MM.1S (cell line): ENCODE measurements at places on chromosomes 3 and 15.
A peak's percentile ranks its signal among the peaks of the same experiment; 100 is the strongest.

- DNase-seq: no peak
These were observed at the start of gene GATA2 for GRCh38 chr3:128492671-128493569. GATA2 (minus strand) TSS chr3:128493201; CDS start chr3:128487031, 6,170 bp downstream.

DNA sequence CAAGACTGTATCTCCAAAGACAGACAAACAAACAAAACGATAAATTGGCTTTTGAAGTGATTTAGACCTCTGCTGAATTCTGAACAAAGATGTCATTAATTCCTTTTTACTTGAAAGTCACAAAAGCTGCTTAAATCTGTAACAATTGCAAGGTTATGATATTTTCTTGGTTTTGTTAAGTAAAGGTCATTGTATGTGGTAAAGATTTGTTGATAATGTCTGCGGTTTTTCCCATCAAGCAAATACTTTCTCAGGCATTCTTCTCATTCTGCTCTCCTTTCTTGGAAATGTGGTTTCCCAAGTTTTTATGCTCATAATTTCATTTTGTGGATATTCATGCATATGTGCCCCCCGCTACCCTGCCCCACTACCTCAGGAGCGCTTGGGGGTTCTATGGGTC is 116.5 kb downstream of the SLMAP start:
- no peak for DNase-seq

GRCh38 chr3:116833202-116833601 is 123.6 kb downstream of the TUSC7 start:
- DNase-seq: no peak

- DNase-seq: no peak
These were observed 272.0 kb downstream of the KLF13 start for GRCh38 chr15:31598620-31599019.

- peak; percentile 69 for DNase-seq
These were observed 61.9 kb downstream of the BTLA start for GRCh38 chr3:112437146-112438022.

- no peak for DNase-seq
These were observed 57.2 kb downstream of the NIPA2 start for GRCh38 chr15:22895465-22896190.

DNA sequence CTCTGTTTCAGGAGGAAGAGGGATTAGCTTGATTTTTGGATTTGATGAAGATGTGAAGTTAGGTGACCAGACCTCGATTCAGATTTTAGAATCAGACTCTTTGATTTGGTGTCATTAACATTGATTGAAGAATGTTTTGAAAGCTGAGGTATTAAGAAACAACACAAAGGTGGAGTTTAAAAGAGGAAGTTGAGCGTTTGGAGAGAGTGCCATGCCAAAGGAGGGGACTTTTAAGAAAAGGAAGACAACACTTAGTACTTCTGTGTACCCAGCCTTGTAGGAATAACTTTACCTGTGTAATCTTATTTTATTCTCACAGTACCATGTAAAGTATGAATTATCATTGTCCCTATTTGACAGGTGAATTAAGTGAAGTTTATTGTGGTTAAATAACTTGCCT is 34.4 kb downstream of the PPARG start:
- no peak for DNase-seq

DNA sequence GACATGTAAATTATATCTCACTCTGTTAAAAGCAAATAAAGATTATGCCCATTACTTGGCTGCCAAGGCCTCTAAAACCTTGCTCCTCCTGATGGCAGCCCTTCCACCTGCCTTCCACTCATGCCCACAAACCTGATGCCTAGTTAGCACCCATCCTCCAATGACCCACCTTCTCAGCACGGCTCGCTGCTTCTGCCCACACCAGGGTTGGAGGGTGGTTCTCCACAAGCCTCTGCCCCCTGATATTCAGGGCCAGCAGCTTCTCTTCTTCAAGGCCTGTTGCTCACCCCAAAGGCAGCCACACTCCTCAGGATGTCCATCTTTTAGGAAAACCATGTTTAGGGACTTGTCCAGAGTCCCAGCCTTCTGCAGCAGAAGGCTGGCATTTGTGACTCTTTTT is 263.4 kb upstream of the TLE3 start:
- no peak for DNase-seq

GRCh38 chr3:39169712-39170111 is 16.3 kb upstream of the CSRNP1 start:
- DNase-seq: no peak
